ENCODE measurements at places on chromosomes 16 and 17.

DNA sequence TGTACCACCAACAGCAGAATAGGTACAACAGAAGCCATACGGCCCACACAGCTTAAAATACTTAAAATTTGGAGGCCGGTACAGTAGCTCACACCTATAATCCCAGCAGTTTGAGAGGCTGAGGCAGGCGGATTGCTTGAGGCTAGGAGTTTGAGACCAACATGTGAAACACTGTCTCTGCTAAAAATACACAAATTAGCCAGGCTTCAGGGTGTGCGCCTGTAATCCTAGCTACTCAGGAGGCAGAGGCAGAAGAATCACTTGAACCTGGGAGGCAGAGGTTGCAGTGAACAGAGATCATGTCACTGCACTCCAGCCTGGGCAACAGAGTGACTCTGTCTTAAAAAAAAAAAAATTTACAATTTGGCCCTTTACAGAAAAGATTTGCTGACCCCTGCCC, 17.0 kb downstream of the GFOD2 start:
- DNase-seq = no peak

GRCh38 chr17:17555906-17556305, 35.6 kb downstream of the PEMT start:
- no peak for DNase-seq

- DNase-seq = no peak
These were observed 10.1 kb upstream of the CNP start for GRCh38 chr17:41956522-41956921.

- no peak for DNase-seq
These were observed 1.6 kb downstream of the AMFR start for GRCh38 chr16:56423584-56424403.

GRCh38 chr16:72987480-72987901, 60.4 kb downstream of the ZFHX3 start:
- no peak for DNase-seq

- no peak for DNase-seq
These were observed 28.0 kb downstream of the ZNF423 start for GRCh38 chr16:49827805-49828438.

DNA sequence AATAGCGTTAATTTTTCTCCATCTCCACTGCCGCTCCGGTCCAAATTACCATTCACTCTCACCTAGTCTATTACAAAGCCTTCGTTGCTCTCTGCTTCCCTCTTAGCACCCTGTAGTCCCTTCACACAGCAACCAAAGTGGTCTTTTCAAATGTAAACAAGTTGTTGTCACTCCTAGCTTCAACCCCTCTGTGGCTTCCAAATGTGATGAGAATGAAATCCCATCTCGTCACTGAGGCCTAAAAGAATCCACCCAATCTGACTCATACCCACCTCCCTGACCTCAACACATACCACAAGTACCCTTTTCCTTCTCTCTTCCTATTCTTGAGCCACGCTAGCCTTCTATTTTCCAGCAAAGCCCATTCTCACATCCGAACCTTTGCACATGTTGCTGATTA, 2.2 kb upstream of the PELP1 start:
- DNase-seq = no peak

GRCh38 chr16:23595246-23595950, 718 bp downstream of the NDUFAB1 start:
- DNase-seq = no peak

DNA sequence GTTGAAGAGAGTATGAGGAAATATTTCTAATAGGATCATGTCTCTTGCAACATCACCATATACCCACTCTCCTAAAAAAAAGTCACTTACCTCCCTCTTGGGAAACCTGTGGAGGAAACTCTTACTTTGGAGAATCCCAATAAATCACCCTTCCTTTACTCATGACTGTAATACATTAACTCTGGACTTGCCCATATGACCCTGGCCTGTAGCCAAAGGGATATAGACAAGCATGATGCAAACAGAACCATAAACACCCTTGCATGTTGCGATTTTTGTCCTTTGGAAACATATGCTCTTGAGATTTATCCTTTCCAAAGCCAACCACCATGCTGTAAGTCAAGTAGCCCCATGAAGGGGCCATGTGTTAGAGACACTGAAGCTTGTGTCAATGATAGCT, 19.5 kb downstream of the CDH11 start:
- DNase-seq = no peak

- DNase-seq = no peak
These were observed 868 bp downstream of the KCNJ12 start for GRCh38 chr17:21376759-21377690.

DNA sequence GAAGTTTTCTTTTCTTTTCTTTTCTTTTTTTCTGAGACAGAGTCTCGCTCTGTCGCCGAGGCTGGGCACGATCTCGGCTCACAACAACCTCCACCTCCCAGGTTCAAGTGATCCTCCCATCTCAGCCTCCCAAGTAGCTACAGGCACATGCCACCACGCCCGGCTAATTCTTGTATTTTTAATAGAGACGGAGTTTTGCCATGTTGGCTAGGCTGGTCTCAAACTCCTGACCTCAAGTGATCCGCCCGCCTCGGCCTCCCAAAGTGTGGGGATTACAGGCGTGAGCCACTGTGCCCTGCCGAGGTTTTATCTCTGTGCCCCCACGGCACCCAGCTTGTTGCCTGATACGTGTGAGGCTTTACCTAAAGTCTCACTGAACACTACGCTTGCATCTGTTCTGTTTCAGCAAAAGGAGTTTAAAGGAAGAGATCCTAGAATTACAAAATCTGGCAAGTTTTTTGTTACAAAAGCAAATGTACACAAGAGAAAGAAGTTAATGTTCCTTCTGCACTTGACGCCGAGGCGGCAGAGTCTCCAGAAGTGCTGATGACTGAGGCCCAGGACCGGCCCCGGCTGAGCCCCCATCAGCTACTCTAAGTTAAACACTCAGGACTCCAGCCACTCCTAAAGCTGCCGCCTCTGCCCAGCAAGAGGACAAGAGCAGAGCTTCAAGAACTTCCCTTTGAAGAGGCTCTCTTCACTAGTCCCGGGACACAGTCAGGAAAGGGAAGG, 9.2 kb downstream of the ABCA3 start:
- DNase-seq = no peak
